ENCODE measurements at places on chromosomes 5 and 9. TPM values are rescaled to one million over a fixed set of nuclear protein-coding genes. Genes with fewer than 3 reads are reported as not detected.

Gene SCGB3A2
- not detected for polyA plus RNA-seq

DNA sequence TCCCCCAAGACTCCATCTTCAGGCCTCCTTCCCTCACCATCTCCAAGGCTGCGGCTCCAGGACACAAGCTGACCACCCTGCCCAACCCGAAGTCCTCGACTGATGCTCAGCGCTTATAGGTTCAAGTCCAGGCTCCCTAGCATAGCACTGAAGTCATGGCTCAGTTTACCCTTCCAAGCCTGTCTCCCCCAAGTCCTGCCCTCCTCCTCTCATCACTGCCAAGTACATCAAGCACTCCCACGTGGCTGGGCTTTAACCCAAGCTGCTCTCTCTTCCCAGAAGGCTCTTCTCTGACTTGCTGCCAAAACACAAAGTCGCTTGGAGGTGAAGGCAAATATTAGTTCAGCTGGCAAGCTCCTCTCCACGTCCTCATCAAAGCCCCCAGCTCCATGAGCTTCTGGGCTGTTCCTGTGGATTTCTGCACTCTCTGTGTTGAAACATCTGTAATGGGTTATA lies 22.1 kb upstream of the MARCHF6 start:
- DNase-seq: peak; percentile 65

Gene CAMK4
- polyA plus RNA-seq: 3.2 TPM

DNA sequence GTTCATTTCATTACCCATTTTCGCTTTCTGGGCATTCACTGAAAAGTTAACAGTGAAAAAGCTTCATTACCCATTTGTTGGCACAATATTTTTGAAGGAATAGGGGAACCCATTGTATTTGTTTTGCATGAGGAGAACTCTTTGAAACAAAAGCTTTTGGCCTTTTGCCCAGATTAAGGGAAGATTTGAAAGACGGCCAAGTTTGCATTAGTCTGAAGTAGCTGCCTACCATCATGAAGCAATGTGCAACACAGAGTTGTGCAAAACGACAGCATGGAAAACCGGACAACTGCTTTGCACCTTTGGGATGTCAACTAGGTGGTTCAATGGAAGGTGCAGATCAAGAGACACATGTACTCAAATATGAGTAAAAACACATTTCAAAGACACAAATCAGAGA lies 84.9 kb downstream of the TRPM3 start:
- DNase-seq: no peak

DNA sequence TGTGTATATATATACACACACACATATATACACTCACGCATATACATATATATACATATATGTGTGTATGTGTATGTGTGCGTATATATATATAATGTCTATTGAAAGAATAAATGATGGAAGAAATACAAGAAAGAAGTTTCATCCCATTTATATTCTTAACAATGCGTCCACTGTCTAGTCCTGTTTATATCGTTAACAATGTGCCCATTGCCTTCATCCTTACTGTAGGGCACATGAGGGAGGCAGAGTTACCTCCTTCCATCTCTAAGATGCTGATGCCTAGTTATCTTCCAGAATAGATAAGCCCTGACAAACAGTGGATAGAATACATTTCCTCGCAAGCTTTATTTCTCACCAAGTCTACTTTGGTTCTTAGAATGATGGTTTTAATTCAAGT lies 389.8 kb upstream of the SEMA6A start:
- no peak for DNase-seq
